ENCODE measurements at places on chromosomes 2 and 18.

DNA sequence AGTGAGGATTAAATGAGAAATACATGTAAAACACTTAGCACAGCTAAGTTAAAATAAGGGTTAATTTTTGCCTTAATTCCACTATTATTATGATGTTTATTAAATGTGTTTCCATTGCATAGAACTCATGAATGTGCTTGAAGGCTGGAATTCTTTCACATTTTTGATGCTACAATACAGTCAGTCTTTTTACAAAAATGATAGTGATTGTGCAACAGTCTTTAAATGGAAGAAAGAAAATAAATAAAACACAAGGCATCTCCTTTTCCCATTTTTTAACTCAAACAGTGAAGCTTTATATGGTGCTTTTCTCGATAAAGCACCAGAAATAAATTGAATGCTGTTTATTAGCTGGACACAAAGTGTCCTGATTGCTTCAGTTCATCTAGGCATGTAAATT lies 123.9 kb downstream of the MAP2 start:
- DNase-seq, result no peak

- no peak for DNase-seq
Observed at GRCh38 chr2:149561309-149561926, 26.2 kb downstream of the MMADHC start.

GRCh38 chr2:54632733-54633692 lies 90.4 kb upstream of the EML6 start:
- no peak for DNase-seq

GRCh38 chr2:11761259-11761658 lies 14.8 kb downstream of the LPIN1 start:
- DNase-seq, result no peak

GRCh38 chr2:181052523-181052891 lies 72.1 kb downstream of the UBE2E3 start:
- DNase-seq, result no peak

DNA sequence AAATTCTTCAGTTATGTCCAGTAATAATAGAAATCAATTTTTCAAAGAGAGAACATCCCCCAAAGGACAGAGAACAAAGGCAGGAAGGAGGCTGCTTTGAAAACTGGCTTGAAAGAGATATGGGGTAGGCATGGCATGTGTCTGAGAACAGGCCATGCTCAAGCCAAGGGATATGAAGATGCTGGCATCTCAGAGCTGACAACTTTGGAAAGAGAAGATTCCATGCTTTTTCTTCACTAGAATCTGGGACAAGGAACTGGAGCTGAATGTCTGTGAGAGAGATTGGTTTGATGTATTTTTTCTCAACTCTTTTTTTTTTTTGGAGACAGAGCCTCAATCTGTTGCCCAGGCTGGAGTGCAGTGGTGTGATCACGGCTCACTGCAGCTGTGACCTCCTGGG lies 139.8 kb upstream of the DLX2 start:
- DNase-seq, result no peak

DNA sequence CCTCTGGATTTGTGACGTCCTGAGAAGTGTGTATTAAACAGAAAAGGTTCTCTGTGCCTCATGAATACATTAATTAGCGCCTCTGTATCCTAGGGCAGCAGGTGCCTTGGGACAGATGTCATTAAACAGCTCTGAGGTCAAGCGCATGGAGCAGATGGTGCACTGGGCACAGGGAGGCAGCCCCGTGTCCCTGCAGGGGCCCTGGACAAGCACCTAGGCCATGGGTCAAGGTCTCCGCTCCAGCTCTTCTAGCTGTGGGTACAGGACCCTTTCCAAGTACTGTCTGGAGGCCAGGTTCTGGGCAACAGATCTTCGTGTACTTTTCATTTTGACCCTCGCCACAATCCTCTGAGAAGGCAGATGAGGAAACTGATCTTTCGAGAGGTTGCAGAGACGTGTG lies 126.4 kb downstream of the KCTD1 start:
- DNase-seq, result no peak

DNA sequence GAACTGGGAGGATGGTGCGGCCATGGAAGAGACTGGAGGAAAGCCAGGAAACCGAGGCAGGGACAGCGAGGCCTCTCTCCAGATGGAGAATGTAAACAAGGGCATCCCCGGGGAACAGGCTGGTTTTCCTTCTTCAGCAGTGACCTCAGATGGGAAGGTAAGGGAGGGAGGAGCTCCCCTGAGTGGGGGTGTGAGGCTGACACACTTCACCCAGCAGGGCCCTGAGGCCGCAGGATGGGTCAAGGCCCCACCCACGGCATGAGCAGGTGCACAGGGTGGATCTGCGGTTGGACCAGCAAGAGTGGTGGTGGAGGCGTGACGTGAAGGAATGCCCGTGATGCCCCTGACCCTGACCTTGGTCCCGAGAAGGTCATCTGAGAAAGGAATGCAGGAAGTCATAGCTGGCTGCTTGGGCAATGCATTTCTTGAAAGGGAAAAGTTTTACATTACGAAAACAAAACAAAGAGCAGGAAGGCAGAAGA lies 48.1 kb downstream of the ADCY3 start:
- no peak for DNase-seq

DNA sequence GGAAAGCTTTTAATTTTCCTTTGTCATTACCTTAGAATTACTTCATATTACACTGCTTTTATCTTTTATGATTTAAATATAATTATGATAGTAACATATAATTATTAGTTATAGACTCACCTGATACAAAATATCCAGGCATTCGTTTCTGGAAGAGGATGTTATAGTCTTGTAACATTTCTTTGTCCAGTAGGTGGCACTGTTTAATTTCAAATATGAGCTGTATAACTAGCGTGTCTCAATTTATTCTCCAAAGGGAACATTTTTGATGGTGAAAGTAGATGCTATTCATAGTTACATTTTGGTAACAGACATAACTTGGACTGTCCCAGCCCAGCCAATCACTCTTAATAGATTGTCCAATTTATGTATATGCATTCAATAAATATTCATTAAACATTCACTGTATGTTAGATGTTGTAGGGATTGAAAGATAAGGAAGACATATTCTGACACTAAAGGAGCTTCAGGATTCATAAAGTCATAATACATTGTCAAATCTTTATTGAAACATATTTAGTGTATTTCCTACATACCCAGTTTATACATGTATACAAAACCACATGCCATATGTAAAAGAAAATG lies 19.2 kb downstream of the DAW1 start:
- DNase-seq, result peak; percentile 32

GRCh38 chr18:4658804-4659203 lies 203.7 kb upstream of the DLGAP1 start:
- no peak for DNase-seq

- DNase-seq, result no peak
Observed at GRCh38 chr2:238851026-238851425, 3.1 kb downstream of the TWIST2 start.

DNA sequence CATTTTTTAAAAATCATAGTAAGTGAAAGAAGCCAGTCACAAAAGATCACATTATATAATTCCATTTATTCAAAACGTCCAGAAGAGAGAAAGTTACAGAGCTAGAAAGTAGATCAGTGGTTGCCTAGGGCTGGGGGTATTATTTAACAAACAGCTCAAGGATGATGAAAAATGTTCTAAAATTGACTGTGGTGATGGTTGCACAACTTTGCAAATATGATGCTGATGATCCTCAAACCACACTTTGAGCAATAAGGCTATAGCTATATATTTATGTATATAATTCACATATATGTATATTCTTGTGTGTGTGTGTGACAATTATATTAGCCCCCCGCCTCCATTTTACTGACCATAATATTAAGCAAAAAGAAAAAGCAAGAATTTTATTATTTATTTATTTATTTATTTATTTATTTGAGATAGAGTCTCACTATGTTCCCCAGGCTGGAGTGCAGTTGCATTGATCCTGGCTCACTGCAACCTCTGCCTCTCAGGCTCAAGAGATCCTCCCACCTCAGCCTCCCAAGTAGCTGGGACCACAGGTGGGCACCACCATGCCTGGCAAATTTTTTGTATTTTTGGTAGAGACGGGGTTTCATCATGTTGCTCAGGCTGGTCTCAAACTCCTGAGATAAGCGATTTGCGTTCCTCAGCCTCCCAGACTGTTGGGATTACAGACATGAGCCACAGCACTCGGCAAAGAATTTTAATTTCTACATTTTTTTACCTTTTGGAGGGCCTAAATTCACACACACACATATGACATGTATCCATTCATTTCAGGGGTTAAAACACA lies 1.9 kb downstream of the WDR12 start:
- DNase-seq, result no peak

GRCh38 chr2:171482877-171483276 lies 39.4 kb upstream of the CYBRD1 start:
- no peak for DNase-seq

- no peak for DNase-seq
Observed at GRCh38 chr2:2763351-2764000, 432.4 kb upstream of the MYT1L start.

DNA sequence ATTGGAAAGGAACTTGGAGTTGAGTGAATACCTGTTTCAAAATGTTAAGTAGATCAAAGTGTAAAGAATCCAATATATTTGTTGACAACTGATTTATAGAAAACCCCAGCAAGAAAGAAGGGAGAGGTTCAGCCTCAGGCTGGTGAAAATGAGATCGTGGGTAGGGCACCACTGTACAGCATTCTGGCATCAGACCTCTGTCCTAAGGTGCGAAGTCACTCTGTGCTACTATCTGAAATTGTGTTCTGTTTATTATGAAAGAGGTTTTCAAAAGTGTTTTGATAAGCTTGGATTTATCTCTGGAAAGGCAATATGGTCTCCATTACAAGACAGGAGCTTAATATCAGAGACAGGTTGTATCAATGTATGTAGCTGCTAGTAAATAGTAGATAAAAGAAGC lies 80.5 kb upstream of the MAP4K3 start:
- no peak for DNase-seq

DNA sequence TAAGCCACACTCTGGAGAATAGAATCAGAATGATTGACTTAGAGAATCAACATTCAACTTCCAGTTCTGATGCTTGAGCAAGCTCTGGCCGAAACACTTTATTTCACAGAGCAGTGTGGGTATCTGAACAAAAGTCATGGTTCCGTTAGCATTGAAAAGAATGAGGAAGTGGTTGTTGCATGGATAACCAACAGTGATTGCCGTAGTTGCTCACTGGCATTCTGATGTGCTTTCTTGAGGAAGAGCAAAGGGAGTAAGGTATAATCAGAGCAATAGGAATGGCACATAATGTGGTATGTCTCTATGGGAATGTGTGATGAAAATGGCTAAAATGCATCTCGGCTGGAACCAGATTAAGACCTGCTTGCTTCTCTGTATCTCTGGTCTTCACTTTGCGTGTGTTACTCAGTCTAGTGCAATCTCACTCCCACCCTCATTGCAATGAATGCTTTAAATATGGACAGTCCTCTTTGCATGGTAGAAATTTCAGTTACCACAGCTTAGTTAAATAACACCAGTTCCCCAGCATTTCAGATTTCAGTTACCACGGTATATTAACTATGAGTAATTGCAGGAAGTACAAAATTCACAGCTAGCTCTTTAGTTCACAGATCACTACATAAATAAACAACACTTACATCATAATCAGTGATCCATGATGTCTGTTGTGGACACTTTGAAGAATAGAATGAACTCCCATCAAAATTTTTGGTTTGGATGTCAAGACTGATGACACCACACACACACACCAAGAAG lies 7.8 kb upstream of the RAB12 start:
- no peak for DNase-seq

- DNase-seq, result no peak
Observed at GRCh38 chr2:236402033-236402790, 138.0 kb upstream of the ASB18 start.

DNA sequence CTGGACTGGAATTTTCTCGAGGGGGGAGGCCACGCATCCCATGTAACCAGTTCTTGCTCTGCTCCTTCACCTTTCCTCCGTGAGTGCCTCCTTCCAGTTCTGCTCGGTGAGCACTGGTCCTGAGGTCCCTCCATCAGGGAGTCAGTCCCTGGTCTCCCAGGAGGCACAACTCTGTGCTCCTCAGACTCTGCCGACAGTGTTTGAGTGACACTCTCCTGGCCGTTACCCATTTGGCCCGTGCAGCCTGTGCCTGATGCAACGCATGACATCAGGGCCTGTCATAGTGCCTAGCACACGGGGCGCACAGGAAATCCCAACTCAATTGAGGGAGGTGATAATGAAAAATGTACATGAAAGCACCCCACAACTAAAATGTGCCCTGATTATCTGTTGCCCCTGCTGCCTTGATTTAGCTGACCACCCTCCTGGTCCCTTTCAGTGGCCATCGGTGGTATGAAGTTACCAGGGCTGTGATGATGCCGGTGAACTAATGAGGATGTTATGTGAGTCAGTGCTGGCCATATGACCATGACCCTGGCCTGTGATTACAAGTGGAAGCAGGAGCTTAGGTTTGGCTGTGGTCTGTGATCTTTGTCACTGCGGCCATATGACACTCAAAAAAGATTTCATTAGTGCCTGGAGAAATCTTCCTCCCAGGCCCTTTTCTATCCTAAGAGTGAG lies 144.6 kb downstream of the TDRD15 start:
- DNase-seq, result no peak

GRCh38 chr2:121356058-121356640 lies 71.1 kb upstream of the TFCP2L1 start:
- DNase-seq, result peak; percentile 70

GRCh38 chr2:79972661-79973060 lies 331.9 kb downstream of the LRRTM1 start:
- DNase-seq, result no peak

- DNase-seq, result no peak
Observed at GRCh38 chr18:12604445-12605007, 53.4 kb downstream of the SPIRE1 start.

DNA sequence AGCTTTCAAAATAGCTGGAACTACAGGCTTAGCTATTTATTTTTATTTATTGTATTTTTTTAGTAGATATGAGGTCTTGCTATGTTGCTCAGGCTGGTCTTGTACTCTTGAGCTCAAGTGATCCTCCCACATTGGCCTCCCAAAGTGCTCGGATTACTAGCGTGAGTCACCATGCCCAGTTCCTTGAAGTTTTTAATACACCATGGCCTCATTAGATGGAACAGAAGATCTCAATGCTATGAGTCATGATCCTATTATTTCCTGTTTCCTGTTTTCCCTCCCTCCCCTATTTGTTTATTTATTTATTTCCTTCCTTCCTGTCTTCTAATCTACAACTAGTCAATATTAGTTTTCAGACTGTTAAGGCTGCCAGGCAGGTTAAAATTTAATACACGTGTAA lies 309.0 kb downstream of the CMPK2 start:
- no peak for DNase-seq

GRCh38 chr2:45669032-45669486 lies 17.6 kb downstream of the PRKCE start:
- no peak for DNase-seq

GRCh38 chr2:129396980-129397599 lies 582.4 kb upstream of the RAB6C start:
- peak; percentile 25 for DNase-seq

- DNase-seq, result no peak
Observed at GRCh38 chr18:47953471-47953931, 23.0 kb upstream of the SMAD2 start.
